Epithelial cell of esophagus (primary cell): ENCODE measurements at places on chromosomes 6 and 20.
A peak's percentile ranks its signal among the peaks of the same experiment; 100 is the strongest.

DNA sequence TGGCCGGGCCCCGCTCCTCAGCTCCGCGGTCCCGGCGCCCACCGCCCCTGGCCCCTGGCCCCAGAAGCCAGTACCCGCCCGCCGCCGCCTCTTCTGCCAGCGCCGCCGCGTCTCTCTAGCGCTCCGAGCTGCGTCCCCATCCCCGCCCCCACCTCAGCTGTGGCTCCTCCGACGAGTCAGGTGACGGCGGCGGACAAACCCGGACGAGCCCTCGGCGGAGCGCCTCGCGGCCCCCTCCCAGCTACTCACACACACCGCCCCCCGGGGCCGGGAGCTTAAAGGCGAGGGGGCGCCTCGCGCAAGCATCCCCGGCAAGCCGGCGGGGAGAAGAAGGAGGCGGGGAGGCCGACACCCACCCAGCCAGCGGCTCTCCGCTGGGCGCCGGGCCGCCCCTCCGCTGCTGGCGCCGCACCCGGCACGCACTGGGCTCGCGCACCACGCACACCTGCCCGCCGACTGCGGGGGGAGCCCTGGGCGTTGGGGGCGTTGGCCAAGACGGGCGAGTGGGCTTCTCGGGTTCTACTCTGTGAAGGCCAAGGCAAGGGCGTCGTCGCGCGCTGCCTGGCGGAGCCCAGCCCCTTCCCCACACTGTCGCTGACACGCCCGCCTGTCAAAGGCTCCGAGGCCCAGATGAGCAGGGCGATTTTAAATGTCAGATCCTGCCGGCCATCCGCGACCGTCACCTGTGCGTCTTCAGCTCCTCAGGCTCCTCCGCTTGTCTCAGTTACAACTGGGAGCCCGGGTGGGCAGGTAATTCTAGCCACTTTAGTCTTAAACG is at the start of gene SNAP91:
Gene SNAP91 (minus strand): TSS at position 132 of the 778 bp plus-strand sequence. CDS start 1,174 bp downstream, outside the sequence.
- peak; percentile 13 for DNase-seq

DNA sequence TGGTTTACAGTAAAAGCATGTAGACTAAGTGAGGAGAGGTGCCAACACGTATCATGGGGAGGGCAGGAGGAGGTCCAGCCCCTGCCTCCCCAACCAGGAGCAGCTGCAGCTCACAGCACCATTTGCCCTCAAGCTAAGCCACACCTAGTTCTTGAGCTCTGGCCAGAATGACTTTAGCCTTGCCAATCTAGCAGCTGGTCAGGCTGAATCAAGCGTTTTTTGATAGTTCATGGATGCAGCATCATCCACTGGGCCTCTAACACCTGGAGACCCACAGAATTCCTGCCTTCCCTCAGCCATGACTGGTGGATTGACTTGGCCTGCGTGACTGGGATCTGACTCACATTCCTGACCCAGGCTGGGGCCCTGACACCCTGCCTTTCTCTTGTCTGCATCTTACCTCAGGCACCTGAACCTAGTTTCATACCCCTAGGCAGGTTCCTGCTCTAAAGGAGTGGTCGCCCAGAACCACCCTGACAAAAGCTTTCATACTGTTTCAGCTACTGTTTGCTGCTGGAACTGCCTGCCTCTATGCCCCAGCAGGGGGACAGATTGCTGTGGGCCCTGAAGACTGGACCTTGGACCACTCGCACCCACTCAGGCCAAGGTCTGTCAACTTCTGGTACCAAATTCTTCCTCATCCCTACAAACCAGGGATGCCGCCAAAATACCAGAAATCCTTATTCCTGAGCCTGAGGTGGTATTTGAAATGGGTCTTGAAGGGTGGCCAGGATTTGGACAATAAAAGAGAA is 122.3 kb downstream of the QRSL1 start:
- peak; percentile 97 for DNase-seq

- DNase-seq: no peak
Observed at GRCh38 chr6:112044196-112044595, 9.7 kb upstream of the CCN6 start.

- no peak for DNase-seq
Observed at GRCh38 chr20:41540918-41541317, 77.3 kb downstream of the CHD6 start.

DNA sequence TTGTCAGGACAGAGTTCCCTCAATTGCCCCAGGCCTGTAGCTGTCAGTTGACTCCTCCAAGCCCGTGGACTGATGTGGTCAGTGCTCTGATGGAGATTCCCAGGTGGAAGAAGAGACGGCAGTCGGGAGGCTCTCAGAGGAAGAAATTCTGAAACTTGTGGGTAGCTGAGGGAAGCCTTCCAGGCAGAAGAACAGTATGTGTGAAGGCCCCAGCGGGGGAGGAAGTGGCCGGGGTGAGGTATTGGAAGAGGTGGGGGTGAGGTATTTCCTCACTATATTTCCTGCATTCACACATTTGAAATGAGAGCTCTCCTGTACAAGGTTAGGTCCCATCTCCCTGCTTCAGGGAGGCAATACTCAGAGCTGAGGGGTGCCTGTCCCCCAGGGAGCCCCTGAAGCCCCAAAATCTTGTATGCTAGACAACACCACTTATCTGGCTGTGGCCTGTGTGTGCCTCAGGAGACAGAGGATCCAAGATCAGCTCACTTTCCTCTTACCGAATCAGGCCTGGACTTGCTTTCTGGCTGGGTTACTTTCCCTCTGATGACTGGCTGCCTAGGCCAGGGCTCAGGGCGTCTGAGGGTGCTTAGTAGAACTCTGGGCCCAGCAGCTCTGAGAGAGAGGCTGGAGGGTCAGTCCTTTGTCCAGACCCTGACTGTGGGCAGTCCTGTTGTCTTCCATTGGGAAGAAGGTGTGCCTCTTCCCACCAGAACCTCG is 49.3 kb upstream of the MYL9 start:
- peak; percentile 80 for DNase-seq
